ENCODE measurements at places on chromosomes 3 and 15.

- no peak for DNase-seq
Observed at GRCh38 chr3:148510116-148510515, 187.6 kb upstream of the AGTR1 start.

- no peak for DNase-seq
Observed at GRCh38 chr3:125072749-125073389, 17.1 kb upstream of the HEG1 start.

GRCh38 chr15:89666858-89667705, 11.8 kb upstream of the KIF7 start:
- no peak for DNase-seq

DNA sequence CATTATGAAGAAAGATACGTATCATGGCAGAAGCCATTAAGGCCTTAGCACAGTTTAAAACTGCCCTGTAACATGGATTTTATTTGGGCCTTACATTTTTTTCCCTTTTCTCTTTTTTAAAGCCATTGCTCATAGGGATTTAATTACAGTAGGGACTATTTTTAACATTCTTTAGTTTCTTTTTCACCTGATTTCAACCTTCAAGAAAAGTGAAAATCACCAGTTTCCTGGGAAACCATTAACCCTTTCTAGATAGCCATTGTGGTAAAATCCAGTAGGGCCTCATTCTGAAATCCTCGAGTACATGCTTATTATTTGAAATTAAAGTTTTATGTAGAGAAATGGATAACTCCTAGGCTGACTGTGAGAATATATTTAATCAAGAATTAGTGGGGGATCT, 3.1 kb downstream of the SPRED1 start:
- DNase-seq, result no peak

GRCh38 chr3:172100482-172100881, 61.1 kb downstream of the FNDC3B start:
- no peak for DNase-seq

DNA sequence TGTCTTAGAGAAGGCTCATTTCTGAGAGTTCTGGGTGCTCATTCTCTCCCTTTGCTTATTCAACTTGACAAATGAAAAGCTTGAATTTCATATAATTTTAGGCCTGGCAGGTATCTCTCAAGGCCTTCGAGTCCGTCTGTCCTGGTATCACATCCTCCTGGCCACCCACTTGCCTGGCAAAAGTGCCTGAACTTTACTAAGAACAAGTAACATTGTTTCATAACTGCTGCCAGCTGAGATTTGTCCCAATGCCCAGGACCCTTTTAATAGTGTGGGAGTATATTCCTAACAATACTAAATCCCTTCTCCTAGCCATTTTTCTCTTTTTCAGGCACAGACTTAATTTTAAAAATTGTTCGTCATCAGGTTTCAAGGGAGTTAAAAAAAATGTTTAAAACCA, 18.1 kb downstream of the LARP6 start:
- DNase-seq, result no peak

- no peak for DNase-seq
Observed at GRCh38 chr3:161212906-161213305, 8.2 kb upstream of the NMD3 start.

DNA sequence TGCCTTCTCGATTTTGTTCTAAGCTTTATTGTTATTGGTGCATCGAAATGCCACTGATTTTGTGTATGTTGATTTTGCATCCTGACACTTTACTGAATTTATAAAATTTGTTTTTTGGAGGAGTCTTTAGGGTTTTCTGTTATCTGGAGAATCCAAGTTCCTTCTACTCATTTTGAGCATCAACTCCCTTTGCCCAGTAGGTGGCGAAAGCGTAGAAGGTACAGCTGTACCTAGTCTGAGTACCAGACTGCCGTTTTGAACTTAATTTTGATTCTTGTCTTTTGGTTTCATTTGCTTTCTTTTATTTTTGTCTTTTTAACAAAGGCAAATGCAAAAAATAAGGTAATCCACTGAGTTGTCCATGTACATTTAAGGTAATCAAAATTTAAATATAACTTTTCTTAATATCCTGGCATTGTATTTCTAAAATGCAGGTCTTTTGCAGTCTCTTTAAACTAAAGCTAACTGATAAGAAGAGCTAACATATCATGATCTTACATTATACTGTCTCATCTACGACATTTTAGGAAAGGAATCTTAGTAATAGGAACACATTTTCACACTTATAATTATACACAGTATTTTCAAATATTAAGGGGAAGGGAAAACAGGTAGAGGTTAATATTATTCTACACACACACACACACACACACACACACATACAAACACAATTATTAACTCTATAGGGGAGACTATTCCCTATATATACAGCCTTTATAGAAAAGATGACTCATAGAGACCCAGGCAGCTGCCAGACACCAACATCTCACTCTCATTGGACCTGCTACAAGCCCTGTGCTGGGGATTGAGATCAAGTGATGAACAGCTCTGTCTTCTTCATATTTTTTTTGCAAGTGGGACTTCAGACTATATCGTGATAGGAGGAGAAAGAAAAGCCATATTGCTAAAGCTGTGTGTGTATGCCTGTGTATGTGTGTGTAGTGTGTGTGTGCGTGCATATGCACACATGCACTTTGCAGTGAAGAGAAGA, 71.8 kb downstream of the SYNPR start:
- DNase-seq, result no peak

DNA sequence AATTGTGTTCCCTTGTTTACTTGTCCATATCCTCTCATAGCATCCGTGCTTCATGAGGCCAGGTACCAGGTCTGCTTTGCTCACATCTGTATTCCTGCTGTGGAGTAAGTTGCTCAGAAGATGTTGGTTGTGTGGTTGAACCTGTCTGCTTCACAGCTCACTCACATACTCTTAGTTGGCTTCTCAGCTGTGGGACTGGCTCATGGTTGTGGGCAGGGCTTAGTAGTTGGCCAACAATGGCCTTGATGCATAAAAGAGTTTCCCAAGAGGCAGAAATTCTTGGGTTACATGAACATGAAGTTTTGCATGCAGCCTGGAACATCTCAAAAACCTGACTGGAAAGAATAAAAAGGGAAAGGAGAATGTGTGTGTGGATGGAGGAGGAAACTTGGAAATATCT, 17.0 kb downstream of the CELF6 start:
- no peak for DNase-seq

DNA sequence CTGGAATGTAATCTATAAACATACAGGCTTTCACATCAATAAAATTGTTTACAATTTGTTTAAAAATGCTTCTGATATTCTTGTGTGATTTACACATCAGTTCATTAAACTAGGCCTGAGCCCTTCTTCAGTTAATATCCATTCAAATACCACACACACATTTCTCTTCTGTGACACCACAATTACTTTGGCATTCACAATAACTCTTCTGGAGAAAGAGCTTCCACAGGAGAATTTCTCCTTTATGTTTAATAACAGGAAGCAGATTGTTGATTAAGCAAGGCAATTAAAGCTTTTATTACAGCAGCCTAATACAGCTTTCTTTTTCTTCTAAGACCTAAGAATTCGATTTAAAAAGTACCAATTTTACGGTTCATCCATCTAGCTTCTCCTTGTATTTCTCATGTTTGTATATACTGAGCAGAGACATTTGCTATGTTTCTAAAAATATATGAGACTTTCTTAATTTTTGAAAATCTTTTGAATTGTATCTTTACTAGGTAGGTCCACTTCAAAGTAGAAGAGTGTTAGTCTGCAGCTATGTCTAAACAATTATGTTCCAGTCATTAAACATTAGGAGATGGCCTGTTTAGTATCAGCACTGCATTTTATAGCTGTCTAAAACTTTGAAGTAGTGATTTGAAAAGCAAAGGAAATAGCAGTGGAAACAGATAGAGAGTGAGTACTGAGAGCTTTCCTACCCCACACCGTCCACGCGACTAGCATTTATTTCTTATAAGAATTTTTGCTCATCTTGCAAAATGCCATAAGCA, 511.1 kb upstream of the UBE2E2 start:
- DNase-seq, result no peak

DNA sequence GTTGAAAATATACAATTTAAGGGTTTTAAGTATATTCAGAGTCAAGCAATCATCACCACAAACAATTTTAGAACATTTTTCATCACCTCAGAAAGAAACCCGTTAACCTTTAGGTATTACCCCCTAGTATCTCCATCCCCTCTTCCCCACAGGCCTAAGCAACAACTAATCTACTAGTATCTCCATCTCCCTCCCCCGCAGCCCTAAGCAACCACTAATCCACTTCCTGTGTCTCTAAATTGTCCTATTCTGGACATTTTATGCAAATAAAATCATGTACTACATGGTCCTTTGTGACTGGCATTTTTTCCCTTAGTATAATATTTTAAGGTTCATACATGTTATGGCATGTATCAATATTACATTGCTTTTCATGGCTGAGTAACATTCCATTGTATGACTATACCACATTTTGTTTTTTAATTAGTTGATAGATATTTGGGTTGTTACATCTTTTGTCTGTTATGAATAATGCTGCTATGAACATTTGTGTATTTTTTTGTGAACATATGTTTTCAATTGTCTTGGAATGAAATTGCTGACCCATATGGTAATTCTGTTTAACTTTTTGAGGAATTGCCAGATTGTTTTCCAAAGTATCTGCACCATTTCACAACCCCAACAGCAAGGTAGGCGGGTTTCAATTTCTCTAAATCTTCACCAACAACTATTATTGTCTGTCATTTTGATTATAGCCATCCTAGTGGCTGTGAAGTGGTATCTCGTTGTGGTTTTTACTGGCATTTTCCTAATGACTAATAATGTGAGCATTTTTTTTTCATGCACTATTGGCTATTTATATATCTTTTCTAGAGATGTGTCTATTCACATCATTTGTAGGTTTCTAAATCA, 215.6 kb upstream of the CD96 start:
- DNase-seq, result no peak

- no peak for DNase-seq
Observed at GRCh38 chr3:114154321-114154821, 24.5 kb downstream of the DRD3 start.

- DNase-seq, result no peak
Observed at GRCh38 chr15:42456531-42456930, 34.4 kb downstream of the ZNF106 start.

- no peak for DNase-seq
Observed at GRCh38 chr3:49647741-49648140, 26.4 kb upstream of the APEH start.

GRCh38 chr3:155714295-155714718, 30.6 kb downstream of the PLCH1 start:
- DNase-seq, result no peak

DNA sequence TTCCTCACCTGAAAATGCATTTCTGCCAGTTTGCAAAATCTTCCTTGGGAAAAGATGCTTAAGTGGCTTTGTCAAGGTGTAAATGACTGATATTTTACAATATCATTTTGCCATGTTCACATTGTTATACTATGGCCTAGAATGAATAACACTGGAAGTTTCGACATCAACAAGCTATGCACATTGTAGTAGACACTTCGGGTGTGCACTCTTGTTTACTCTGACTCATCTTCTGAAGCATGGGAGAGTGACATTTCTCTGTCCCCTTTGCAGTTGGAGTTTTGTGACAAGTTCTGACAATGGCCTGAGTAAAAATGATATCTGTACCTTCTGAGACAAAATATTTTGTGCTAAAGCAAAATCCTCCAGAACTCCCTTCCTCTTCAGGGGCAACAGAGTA, 567.0 kb upstream of the RGMA start:
- no peak for DNase-seq

- no peak for DNase-seq
Observed at GRCh38 chr3:56157693-56158362, 310.4 kb downstream of the ERC2 start.

DNA sequence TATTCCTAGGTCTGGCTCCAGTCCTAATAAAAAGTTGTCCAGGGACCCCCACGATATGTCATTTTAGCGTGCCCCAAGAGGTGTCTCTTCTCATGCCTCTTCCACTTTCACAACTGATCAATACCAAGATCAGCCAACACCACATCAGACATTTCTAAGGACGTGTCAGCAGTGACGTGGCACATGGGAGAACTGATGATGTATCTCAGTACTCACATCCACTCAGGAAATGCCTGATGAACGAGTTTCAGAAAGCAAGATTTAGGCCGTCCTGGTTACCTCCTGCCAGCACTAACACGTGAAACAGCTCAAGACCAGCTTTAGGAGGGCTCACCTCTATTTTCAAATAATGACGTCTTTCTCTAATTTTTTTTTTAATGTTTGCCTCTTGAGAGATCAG, 19.6 kb downstream of the VGLL4 start:
- no peak for DNase-seq

- DNase-seq, result no peak
Observed at GRCh38 chr3:112973325-112974177, 1.4 kb downstream of the CD200R1 start.

GRCh38 chr15:60766391-60767128, 287.6 kb upstream of the ICE2 start:
- DNase-seq, result no peak

DNA sequence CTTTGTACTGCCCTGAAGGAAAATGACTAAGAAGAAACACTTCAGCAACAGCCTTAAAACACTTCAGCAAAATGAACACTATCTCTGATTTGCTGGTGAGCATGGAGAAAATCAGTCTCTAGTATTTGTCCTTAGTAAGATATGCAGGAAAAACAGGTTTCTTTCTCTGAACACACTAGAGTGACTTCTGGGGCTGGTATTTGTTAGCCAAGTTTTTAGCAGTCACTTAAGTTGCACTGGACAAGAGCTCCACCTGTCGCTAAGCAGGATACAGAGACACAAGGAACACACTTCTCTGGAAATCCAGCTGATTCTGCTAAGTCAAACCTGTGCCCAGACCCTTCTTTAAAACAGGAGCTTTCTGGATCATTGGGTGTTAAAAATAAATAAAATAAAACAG, 65.3 kb downstream of the CHAC1 start:
- DNase-seq, result no peak

- DNase-seq, result no peak
Observed at GRCh38 chr15:40337597-40337996, 3.1 kb downstream of the CCDC9B start.

DNA sequence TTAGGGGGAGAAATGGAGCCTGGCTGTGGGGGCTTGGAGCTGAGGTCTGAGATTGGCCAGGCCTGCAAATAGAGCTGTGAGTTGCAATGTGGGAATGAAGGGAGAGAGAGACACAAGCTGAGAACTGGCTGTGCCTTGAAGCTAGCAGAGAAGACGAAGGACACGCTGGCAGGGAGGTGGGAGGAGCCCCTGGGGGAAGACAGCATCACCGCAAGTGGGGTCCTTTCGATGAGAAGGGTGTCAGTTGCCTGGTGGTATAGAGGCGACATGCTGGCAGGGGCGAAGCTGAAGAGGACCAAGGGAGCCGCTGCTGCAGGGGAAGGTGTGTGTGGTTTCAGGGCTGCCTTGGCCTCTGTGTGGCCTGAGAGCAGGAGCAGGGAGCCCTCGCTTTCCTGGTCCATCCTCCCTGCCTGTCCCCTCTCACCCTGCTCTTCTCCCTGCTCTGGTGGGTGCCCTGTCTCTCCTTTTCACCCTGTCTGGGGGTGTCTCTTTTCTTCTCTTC, 5.5 kb downstream of the RHCG start:
- no peak for DNase-seq

- DNase-seq, result no peak
Observed at GRCh38 chr15:37102305-37103162, 2.2 kb upstream of the MEIS2 start.

GRCh38 chr3:12822725-12823373, 18.5 kb downstream of the RPL32 start:
- DNase-seq, result no peak

- no peak for DNase-seq
Observed at GRCh38 chr3:5442786-5443138, 255.3 kb downstream of the EDEM1 start.

- DNase-seq, result no peak
Observed at GRCh38 chr3:131371688-131372066, 9.9 kb upstream of the NUDT16 start.

- no peak for DNase-seq
Observed at GRCh38 chr3:140251678-140252077, 316.7 kb downstream of the CLSTN2 start.

GRCh38 chr3:33645060-33645647, 72.9 kb downstream of the CLASP2 start:
- no peak for DNase-seq

Data from cortex of kidney (tissue), 1 donor.